ENCODE measurements at places on chromosomes 1 and 21.

- DNase-seq: peak; percentile 86
Measured at GRCh38 chr1:63877816-63878215, 104.0 kb downstream of the ROR1 start.

- peak; percentile 82 for DNase-seq
Measured at GRCh38 chr1:20339811-20340457, 49.3 kb downstream of the VWA5B1 start.

DNA sequence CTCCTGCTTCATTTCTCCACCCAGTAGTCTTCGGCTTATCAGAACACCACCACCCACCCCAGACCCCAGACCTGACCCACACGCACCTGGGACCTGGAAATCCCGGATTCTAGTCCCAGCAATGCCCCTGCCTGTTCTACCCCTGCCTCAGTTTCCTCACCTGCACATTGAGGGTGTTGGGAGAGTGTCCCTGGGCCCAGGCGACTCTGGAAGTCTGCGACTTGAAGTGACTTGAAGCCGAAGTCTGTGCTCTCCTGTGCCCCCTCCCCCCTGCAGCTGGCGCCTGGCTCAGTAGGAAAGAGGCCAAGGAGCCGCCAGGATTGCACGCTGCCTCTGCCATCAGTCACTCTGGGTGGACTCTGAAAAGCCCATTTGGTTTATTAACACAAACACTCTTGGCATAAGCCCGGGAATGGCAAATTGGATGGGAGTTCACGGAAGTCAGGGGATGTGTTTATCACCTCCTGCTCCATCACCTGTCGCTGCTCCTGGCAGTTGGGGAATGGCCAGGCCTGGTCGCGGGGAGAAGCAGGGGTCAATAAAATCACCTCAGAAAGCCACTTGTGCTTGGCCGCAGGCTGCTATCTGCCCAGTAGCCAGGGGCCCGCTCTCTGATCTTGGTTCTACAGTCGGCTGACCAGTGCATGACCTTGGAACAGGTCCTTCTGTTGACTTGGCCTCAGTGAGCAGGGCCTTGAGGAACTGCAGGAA is 132.7 kb downstream of the ACTL8 start:
- DNase-seq: no peak

- DNase-seq: peak; percentile 10
Measured at GRCh38 chr21:34157521-34157920, 84.1 kb downstream of the MRPS6 start.

DNA sequence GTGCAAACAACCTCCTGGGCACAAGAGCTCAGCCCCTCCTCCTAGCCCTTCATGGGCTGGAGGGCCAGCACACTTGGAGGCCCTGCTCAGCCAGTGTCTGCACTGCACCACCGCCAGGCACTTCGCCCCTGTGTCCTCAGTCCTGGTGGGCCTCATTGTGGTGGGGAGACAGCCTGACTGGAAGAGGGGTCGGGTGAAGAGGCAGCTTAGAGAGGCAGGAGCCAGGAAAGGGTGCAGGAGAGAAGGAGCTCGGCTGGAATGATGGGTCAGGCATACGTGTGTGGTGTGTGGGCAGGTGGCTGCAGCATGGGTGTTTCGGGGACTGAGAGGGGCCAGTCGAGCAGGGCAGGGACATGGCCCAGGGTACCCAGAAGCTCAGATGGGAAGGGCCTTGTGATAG is 4.1 kb downstream of the WNT3A start:
- no peak for DNase-seq

DNA sequence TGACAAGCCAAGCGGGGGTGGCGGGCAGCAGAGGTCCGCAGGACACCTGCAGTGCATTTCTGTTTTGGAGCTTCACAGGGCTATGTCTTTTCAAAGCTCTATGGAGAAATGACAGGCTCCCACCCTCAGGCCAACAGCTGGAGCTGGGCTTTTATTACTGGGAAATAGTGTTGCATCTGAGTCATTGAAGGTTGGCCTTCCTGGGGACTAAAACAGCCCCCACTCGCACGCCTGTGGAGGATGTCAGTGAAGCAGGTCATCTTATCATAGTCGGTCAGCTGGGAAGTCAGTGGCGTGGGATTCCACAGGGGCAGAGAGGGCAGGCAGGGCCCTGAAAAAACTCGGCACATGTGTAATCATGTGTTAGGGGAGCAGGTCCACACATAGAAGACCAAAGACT is 55.3 kb downstream of the NTPCR start:
- DNase-seq: no peak

DNA sequence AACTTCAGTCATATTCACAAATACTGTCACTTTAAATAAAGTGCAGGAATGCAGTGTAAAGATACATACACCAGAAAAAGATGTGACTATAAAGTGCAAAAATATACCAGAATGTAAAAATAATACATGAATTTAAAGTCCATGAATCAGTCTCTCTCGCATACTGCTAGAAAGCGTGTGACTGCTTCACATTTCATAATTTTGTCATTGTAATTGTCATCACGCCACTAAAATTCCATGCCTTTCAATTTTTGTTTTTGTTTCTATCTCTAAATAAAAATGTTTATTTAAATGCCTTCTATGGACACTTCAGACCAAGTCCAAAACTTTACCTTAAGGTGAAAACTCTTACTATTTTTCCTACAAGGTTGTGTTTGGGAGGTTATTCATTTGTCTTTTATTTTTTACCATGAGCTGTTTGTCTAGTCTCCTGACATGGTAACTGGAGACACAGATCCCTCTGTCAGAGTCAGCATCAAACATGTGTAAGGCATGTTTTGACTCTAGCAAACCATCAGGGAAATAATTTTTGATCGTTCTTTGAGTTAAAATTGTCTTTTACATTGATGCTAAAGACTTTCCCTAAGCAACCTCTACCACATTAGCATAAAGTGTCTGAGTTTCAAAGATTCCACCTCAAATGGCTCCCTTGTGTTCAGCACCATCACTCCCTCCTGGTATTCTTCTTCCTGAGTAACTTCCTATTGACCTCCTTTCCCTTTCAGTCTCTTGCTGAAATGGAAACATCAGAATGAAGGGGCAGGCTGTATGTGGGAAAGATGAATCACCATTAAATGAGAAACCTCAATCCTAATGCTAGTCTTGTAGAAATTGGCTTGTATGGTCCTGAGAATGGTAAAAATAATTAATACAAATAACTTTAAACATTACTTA is 14.0 kb upstream of the AIM2 start:
- no peak for DNase-seq

DNA sequence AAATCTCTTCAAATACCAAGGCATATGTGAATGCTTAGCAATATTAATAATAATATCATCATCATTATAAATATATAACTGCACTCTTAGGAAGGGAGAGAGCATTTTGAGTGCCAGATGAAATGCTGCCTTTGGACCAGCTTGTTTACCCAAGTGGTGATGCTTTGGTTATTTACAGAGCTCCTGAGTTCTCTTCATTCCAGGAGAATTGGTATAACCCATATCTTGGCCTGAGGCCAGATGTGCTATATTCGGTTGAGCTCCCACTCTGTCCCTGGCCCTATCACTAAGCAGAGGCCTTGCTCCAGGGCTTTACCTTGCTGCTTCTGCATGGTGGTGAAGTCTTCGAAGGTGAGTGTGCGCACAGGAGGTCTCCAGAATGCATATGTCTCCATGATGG is 89.4 kb downstream of the TBX15 start:
- no peak for DNase-seq

DNA sequence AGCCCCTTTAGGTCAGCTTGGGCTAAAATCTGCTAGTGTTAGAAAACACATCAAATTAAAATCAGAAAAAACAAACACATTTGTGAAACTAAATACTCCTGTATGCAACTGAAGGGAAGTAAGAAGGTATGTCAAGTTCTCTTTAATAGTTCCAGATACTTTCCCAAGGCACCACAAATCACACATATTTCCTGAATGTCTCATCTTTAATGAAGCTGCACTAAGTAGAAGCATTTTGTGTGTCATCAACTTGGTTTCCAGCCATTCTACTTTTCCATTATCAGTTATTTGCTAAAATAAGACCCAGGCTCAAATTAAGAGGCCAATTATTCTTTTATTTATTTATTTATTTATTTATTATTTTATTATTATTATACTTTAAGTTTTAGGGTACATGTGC is 34.7 kb downstream of the CRB1 start:
- no peak for DNase-seq

GRCh38 chr1:10830961-10831668 is 34.7 kb upstream of the CASZ1 start:
- DNase-seq: no peak

DNA sequence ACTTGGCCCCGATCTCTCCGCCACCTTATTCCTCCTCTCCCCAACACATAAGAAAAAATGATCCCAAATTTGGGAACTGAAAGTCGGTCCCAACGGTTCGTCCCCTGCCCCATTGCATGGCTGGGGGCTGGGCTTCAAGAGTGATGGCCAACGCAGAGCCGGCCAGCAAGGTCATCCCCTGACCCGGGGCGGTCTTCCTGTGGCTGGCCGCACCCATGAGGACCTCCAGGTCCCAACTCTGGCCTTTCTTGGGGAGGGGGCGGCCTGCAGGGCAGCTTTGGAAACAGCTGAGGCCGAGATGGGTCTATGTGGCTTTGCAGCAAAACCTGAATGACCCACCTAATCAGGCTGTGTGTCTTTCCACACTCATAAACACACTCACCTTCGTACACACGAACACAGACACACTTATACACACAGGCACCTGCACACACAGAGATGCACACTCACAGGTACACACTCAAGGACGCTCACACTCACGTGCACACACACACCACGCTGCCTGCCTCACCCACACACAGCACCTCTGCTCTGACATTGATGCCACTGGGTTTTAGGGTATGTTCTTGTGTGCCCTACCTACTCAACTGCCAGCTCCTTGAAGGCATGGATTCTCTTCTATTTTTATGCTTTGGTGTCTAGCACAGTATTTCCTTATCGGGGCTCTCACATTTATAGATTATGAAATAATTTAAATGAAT is 562 bp downstream of the DYNLT5 start:
- no peak for DNase-seq

DNA sequence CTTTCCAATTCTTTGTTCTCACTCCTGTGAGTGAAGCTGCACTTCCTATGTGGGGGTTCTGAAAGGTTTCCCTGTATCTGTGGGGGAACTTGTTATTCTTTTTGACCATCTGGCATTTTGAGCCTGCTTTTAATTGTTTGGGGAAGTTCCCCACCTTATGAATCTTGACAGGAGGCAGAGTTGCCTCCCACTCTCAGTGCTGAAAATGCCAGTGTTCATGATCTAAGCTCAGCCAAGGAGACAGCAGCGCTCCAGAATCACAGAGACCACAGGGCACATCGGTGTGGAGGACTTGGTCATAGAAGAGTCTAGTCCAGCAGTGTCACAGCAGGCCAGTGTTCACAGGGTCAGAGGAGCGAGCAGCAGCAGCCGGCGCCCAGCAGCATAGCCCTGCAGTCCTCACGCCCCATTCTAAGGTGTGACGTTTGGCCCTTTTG is 63.8 kb upstream of the PRDX6 start:
- DNase-seq: no peak

DNA sequence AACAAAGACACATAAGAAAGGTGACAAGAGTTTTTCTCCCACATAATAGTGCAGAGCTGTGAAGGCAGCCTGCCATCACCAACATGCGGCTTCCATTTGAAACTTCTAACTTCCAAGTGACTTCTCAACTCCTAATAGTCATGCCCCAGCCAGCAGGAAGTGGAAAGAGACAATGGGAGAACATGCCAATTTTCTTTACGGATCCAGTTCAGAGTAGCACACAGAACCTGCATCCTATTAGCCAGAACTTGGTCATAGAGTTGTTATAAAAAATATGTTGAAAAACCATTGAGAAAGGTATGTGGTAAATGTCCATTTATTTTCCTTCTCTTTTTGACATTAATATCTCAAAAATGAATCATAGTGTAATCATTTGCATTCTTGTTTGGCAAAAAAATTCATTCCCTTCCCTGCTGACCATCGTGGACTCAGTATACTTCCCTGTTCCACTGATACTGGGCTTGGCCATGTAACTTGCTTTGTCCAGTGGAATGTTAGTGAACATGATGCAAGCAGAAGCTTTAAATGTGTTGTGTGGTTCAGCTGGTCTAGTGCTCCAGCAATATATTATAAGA is 197.4 kb downstream of the SEC16B start:
- no peak for DNase-seq

- no peak for DNase-seq
Measured at GRCh38 chr1:24233684-24234600, 46.9 kb upstream of the IFNLR1 start.

- no peak for DNase-seq
Measured at GRCh38 chr1:66168467-66168887, 365.5 kb upstream of the SGIP1 start.

DNA sequence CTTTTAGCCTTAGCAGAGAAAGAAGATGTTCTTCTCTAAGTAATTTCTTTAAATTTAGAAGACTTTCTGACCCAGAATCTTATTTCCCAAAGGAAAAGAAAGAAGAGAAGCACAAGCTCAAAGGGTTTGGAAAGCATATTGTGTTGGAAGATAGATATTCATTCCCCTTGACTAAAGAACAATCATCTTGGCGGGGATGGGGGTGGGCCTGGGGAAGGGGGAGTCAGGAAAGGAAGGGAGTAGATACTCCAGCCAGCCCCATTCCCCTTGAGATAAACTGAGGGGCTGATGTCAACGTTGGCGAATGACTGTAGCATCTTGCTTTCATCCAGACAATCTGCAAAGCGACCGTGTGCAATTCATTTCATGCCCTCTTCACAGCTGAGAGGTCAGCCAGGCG is 66.5 kb upstream of the SIPA1L2 start:
- no peak for DNase-seq

GRCh38 chr1:188825471-188825870 is 1652.2 kb downstream of the BRINP3 start:
- no peak for DNase-seq

- DNase-seq: peak; percentile 20
Measured at GRCh38 chr1:904310-904950, 19.3 kb upstream of the SAMD11 start.

GRCh38 chr1:25750923-25751605 is 48.9 kb upstream of the SELENON start:
- DNase-seq: no peak

- DNase-seq: peak; percentile 83
Measured at GRCh38 chr1:95382000-95382786, 148.2 kb downstream of the RWDD3 start.

Measured in NCI-H524 (cell line).